ENCODE measurements at places on chromosomes 12 and 14.

- no peak for DNase-seq
Measured at GRCh38 chr14:68658943-68659931, 133.6 kb downstream of the ZFP36L1 start.

DNA sequence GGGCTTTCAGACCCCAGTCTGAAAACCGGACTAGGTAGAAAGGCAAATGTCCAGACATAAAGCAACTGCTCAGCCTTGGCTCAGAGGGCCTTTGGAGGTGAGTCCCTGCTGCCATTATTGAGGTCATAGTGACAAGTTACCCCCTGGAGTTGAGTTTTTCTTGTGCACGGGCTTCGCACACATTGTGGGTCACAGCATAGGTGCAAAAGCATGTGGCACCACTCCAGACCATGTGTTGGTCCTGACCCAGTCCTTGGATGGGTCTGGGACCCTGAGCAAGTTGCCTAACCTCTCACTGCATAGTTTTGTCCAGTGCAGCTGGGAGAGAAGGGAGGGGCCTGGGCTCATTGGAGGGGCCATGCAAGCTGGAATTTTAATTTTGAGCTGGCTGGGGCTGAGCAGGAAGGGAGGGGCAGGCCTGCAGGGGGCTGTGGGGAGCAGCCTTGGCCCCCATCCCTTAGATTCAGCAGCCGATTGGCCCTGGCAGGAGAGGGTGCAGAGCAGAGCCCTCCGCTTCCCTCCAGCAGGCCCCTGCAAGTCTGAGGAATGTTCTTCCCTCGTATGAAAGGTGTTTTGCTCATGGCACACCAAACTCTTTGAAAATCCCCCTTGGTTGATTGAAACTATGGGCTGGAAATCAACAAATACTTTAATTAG is 4.2 kb upstream of the KRT5 start:
- DNase-seq: no peak

- DNase-seq: no peak
Measured at GRCh38 chr12:9039397-9039977, 50.1 kb downstream of the KLRG1 start.

DNA sequence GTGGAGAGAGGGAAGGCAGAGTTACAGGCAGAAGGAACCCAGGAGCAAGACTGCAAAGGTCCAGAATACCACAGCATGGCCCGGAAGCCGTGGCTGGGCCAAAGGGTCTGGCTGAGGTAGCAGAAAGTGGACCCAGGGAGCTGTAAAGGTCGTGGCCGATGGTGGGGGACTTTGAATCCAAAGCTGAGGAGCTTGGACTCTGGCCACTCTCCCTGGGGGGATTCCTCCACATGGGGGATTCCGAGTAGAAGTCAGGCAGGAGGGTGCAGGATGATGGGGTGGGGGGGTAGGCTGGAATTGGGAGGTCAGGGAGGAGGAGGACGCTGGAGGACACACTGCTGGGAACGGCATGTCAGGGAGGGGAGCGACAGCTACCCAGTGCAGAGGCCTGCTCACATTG is 125.2 kb downstream of the GCH1 start:
- no peak for DNase-seq

DNA sequence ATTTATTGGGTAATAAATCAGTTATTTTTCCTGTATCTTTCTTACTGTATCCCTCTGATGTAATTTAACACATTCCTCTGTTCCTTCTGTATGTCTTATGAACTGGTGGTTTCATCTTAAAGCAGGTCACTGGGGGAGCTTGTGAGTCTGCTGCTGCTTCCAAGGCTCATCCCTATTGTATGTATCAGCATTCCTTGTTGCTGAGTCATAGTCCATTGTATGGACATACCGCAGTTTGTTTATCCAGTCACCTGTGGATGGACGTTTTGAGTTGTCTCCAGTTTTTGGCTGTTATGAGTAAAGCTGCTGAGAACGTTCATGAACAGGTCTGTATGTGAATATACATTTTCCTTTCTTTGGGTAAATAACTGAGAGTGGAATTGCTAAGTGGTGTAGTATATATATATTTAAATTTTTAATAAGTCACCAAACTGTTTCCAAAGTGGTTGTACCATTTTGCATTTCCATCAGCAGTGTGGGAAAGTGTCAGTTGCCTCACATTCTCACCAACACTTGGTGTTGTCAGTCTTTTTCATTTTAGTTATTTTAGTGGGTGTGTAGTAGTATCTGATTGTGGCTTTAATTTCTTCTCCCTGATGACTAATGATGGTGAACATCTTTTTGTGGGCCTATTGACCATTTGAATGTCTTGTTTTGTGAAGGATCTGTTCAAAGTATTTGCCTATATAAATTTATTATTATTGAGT is 82.7 kb downstream of the BEGAIN start:
- DNase-seq: no peak

GRCh38 chr14:73789989-73790581 is 61.5 kb upstream of the PTGR2 start:
- DNase-seq: peak; percentile 79

DNA sequence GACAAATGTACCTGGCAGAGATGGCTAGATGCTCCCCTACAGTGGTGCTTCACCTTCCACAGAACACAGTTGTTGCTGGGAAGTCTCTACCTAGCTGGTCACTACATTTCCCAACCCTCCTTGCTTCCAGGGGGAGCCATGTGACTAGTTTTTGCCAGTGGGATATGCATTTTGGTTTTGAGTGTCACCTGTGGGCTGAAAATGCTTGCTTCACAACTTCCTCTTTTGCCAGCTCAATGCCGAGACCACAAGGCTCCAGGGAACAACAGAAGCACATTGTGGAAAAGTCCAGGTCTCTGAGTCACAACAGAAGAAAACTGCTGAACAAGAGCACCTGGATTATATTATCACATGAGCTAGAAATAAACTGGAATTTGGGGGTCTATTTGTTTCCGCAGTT is 48.5 kb upstream of the ARHGAP5 start:
- no peak for DNase-seq

DNA sequence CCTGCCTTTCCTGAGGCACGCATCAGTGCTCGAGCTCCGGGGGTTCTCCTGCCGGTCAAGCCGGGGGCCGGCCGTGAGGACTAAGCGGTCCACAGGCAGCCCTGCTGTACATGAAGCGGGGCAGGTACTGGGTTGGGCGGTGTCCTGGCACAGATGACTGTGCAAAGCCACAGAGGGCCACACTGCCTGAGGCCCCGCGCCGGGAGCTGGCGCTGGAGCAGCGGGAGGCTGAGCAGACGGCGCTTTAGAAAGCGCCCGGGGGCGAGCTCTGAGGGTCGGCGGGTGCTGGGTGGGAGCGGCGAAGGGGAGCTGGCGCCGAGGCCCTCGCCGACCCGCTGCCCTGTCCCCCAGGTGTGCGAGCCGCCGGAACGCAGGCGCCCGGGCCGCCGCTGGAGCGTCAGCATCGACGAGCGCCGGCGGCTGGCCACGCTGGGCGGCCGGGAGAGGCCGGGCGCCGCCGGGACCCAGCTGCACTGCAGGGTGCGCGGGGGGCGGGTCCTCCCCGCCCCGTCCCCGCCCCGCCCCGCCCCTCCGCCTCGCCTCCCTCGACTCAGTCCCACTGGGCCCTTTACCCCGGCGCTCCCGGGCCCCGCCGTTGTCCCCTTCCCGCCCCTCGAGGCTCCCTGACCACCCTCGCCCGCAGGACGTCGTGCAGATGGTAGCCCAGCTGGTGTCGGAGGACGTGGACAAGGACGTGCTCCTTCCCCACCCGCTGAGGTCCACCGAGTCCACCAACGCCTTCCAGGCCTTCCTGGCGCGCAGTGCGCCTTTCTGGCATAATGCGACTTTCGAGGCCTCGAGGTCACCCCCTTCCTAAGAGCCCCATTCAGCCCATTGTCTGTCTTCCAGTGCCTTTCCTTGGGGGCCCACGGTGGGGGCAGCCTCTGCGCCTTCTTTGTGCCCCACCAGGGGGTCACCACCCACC is 8.3 kb upstream of the MTA1 start:
- DNase-seq: no peak
